T1000 (cell line): ENCODE measurements at places on chromosomes 2 and 18.

DNA sequence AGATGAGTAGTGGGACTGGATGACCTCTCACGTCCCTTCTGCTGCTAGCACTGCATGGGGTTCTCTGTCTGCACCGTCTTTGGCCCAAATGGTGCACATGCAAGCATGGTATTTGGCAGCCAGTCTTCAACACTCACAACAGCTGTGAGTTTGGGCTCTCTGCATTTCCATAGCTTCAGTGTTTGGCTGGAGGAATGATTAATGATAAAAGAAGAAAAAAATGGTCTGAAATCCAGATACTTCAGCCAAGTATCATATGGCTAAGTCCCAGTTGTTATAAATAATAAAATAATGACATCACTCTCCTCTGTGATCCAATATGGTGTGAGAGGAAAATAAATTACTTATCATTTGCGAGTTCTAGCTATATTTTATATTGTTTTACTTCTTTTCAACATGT lies 173.3 kb downstream of the DCDC2C start:
- DNase-seq, result no peak

DNA sequence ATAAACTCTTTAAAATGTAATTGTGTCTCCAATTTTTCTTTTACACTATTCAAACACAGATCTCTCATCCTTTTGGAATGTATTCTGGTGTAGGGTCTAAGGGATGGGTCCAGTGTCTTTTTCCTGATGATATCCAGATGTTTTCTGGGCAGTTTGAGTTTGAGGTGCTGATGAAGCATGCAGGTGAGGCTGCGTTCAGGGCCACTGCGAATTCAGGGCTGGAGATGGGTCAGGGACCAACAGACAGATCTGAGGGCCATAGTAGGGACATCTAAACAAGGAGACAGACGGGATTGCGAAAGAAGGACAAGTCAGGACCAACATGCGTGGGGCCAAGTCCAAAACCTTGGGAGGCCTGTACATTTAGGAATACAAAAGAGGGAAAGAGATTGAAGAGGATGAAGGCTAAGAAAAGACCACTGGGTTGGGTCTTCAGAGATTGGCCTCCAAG lies 70.2 kb downstream of the ACAA2 start:
- no peak for DNase-seq

DNA sequence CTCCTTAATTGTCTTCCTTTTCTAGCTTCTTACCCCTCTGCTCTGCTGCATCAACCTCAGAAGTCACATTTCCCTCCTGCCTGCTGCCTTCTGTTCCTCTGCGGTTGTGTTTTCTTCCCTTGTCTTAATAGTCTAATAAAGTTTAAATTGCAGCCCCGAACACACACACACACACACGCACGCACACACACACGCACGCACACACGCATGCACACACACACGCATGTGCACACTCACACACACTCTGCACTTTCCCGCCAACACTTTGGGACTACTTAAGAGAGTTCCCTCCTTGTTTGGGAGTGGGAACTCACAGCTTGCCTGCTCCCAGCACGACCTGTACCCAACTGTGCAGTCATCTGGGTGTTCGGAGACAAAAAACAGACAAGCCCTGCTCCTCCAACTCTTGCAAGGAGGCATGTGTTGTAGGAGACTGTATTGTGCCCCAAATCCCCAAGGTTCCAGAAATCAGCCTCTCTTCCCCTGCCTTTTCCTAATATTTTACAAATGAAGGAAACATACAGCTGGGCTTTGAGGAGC lies 99.1 kb downstream of the SETBP1 start:
- no peak for DNase-seq

DNA sequence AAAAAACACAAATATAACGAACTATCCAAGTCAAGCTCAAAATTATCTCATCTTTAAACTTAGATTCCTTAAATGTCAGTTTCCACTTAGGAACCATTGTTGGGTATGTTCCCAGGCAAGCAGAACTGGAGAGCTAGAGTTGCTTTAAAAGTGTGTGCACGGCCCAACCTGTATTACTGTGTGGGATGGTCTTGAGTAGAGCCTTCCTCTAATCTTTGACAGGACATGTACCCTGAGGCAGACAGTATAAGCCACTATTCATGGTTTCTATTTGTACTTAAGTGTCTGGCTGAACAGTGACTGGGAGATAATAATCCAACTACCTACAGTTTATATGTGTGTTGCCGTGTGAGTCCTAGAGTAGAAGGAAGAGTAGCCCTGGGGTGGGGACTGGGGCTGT lies 239.7 kb downstream of the GPD2 start:
- no peak for DNase-seq

- no peak for DNase-seq
Measured at GRCh38 chr2:21288739-21289520, 165.2 kb downstream of the TDRD15 start.

- DNase-seq, result no peak
Measured at GRCh38 chr2:168369031-168369430, 87.0 kb upstream of the CERS6 start.

GRCh38 chr2:202100176-202100575 lies 27.1 kb downstream of the KIAA2012 start:
- DNase-seq, result no peak

DNA sequence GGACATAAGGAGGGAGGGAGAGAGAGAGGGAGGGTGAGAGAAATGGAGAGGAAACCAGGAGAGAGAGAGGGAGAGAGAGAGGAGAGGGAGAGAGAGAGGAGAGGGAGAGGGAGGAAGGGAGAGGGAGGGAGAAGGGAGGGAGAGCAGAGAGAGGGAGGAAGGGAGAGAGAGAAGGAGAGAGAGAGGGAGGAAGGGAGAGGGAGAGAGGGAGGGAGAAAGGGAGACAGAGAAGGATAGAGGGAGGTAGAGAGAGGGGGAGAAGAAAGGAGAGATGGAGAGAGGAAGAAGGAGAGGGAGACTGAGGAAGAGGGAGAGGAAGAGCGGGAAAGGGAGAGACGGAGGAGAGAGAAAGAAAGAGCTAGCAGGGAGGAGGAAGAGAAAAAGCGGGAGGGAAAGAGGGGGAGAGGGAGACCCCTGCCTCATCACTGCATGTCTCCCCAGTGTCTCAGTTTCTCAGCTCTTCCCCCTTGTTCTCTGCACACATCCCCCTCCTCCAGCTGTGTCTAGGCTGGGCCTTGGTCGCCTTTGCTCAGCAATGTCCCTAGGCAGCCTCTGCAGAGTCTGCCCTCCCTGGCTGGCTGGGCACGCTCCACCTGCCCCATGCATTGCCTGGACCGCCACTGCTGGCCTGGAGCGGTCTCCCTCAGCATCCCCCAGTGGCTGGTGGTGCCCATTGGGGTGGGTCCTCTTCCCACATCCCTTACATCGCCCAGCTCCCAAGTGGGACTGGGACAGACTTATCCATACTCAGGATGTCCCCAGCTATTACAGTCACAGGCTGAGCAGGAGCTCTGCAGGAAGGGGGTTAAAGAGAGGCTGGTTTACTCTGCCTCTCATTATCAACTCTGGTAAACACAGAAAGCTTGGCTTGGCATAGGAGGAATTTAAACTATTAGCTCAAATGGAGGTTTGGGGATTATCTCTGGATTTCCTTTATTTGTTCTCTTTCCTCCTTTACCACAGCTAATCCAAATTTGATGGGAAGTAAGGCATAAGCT lies 85.7 kb upstream of the APCDD1 start:
- DNase-seq, result no peak

DNA sequence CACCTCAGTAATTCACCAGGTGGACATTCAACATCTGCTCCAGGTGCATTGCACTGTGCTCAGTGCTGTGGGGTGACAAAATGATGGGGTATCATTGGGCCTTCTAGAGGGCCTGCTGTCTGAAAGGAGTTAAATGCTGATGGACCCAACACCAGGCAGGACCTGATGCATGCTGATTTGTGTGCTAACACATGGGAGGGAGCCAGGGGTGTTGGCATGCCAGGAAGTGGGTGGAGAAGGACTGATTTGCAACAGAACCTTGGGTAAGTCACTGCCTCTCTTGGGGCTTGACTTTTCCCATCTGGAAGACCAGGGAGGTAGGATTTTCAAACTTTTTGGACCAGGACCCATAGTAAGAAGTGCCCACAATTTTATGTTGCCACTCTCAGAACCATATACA lies 57.9 kb upstream of the CXCR4 start:
- DNase-seq, result no peak

DNA sequence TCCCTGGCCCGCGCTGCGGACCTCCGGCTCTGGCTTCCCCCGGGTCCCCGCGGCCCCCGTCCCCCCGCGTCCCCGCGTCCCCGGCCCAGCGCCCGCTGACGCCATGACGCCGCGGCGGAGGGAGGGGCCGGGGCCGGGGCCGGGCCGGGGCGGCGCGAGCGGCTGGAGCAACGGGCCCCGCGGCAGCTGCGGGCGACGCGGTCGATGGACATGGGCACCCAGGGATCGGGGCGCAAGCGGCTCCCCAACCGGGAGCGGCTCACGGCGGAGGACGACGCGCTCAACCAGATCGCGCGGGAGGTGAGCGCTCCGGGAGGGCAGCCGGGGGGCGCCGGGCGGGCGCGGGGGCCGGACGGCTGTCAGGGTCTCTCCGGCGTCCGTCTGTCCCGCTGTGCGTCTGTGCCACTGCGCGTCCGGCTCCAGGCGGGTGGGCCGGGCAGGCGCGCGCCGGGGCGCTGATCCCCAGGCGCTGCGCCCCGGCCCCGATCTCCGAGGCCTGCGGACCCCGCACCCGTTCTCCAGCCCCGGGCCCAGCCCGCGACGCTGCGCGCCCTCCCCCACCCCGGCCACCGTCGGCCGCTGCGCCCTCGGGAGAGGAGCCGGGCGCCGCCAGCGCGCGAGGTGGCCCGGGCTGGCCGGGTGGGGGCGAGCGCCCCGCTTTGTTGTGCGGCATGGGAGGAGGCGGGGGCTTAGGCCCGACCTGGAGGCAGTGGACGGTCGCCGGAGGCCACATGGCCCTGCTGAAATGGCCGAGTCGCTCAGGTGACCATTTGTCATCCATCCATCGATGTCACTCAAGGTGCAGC lies at the start of gene LRRFIP1:
LRRFIP1 (plus strand) TSS at position 147 of the 806 bp plus-strand sequence; CDS start at position 205, 58 bp downstream.
- no peak for DNase-seq

- no peak for DNase-seq
Measured at GRCh38 chr2:205022841-205023240, 477.6 kb downstream of the PARD3B start.

GRCh38 chr2:126496493-126496892 lies 159.5 kb upstream of the GYPC start:
- no peak for DNase-seq

GRCh38 chr2:241153616-241154015 lies 3.3 kb downstream of the PPP1R7 start:
- DNase-seq, result no peak

DNA sequence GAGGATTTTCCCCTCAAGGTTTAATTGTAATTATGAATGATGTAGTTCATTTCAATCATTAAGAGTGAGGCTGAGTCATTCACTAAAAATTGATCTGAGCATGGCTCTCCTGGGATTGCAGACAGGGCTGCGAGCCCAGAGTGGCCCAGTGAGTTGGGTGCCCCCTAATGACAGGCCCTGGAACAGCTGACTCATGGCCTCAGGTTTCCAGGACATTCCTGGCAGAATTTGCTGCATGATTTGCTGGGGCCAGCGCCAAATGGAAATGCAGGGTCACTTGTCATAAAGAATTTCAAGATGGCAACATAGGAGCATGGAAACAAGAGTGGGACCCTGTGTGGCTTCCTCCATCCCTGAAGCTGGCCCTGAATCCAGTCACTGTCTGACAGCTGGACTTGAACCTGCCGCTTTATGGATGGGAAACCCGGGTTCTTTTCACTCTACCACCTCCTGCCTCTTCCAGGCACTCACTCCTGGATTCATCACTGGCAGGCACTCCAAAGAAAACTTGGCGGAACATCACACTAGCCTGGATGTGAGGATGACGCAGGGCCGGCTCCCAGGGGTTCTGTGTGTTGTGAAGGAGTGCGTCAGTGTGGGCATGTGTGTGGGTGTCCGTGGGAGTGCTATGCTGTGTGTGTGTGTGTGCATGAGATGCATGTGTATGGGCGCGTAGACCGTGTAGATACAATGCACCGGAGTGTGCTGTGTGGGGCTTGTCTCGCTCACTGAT lies 15.2 kb downstream of the OTOF start:
- DNase-seq, result no peak

DNA sequence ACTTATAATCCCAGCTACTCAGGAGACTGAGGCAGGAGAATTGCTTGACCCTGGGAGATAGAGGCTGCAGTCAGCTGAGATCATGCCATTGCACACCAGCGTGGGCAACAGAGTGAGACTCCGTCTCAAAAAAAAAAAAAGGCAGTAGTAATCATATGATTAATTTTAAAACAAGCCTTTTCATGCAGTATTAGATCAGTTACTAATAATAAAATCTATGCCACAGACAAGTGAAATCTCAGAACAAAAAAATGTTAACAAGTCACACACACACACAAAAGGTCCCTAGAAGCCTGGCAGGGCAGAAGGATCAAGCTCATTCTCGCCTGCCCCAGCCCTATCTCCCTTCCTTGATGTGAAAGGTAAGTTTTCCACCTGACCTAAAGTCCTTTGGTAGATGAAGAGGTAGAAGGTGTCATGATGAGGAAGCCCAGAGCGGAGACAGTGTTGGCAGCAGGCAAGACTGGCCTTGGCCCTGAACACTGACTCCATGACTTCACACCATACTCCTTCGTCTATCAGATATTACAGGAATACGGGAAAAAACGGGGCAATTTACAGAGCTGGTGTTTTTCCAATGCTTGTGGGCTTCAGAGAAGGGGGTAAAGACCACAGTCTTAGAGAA lies 10.6 kb downstream of the KDSR start:
- DNase-seq, result no peak

DNA sequence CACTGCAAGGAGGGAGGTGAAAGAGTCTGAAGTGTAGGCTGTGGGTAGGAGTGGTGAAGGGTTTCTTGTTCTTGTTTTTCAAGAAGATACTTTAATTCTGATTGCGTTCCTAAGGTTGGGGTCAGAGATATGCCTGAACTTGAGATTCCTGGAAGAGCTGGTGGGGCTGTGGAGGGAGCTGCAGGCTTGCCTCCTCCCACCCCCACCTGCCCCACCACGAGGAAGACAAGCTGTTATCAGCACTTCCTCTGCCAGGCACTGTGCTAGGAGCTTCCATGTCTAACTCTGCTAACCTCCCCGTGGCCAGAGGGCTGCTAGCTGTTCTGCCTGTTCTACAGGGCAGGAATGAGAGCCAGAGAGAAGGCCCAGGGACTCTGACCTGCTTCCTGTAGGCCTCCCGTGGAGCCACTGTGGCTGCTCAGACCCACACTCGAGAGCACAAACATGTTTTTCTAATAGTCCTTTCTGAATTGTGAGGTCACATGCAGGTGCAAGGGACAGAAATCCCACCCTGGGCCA lies 13.7 kb downstream of the ANKRD23 start:
- no peak for DNase-seq

DNA sequence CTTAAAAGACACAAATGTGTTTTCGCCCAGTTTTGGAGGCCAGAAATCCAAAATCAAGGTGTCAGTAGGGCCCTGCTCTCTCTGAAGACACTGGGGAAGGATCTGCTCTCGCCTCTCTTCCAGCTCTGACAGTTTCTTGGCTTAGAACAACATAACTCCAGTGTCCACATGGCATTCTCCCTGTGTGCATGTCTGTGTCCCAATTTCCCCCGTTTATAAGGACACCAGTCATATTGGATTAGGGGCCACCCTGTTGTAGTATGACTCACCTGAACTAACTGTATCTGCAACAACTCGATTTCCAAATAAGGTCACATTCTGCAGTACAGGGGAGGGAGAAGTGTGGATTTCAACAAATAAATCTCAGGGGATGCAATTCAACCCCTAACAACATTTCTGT lies 263.2 kb downstream of the SS18 start:
- DNase-seq, result no peak
